Left ventricle myocardium inferior (tissue), 1 donor: ENCODE measurements at places on chromosomes 2 and 18.

DNA sequence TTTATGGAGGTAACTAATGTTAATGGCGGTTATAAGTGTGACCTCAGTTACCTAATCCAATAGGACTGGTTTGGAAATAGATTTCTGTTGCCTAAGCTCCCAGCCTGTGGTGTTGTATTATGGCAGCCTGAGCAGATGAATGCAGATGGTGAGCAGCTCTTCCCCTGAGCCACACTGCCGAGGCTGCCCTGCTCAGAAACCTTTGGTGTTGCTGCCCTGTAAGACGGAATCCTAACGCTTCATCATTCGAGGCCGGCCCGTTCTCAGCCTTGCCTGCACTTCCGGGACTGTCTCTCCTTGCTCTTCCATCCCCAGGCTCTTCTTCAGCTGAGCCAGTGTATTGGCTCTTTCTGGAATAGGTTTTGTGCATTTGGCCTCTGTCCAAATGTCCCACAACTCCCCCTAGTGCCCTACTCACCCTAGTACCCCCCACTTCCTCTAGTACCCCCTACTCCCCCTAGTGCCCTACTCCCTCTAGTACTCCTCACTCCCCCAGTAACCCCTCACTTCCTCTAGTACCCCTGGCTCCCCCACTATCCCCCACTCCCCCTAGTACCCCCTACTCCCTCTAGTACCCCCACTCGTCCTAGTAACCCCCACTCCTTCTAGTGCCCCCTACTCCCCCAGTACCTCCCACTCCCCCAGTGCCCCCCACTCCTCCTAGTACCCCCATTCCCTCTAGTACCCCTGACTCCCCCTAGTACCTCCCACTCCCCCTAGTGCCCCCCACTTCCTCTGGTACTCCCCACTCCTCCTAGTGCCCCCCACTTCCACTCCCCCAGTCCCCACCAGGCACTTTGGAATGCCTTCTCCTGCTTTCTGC is 106.0 kb upstream of the TAF1B start:
- no peaks in the 10 kb centered on the region for H3K36me3 ChIP-seq
- H3K4me3 ChIP-seq: no peak overlapping the region
- DNase-seq: no peak
- H3K27ac ChIP-seq: no peak overlapping the region
- H3K27me3 ChIP-seq: no peaks in the 10 kb centered on the region
- peaks cover 28% of the 10 kb centered on the region for H3K4me1 ChIP-seq

DNA sequence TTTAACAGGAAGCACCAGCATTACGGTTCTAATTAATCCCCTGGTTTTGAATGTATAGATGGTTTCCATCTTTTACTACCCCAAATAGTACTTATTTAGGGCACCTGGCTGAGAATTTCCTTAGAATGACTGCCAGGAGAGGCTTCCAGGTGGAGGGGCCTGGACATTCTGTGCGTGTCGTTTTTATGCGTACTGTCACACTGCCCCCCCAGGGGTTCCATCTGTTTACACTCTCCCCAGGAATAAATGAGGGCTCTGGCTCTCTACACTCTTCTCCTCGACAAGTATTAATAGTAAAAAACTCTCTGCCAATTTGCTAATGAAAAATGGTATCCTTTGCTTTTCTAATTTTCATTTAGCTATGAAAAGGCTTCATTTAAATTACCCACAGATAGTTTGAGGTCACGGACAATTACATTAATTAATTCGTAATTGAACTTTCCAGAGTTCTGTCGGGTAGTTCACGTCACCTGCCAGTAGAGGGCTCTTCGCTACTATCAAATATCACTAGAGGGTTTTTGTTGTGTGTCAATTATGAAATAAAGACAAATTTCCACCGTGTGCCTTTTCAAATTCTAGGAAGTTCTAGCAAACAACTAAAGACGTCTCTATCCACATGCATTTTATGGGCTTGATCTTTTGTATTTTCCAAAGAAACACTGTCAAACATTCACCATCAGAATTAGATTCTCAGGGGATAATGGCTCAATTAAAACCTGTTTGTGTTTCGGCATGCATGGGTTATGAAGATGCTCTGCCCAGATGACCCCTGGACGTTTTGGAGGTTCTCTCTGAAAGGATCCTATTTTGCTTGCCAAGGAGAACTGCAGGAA is 88.8 kb upstream of the ASB18 start:
- H3K27me3 ChIP-seq: no peaks in the 10 kb centered on the region
- DNase-seq: no peak
- H3K36me3 ChIP-seq: no peaks in the 10 kb centered on the region
- no peaks in the 10 kb centered on the region for H3K4me1 ChIP-seq
- H3K27ac ChIP-seq: no peak overlapping the region
- H3K4me3 ChIP-seq: no peak overlapping the region

GRCh38 chr18:8703781-8704301 is 1.5 kb upstream of the MTCL1 start:
- peaks cover 35% of the 10 kb centered on the region for H3K4me1 ChIP-seq
- H3K36me3 ChIP-seq: no peaks in the 10 kb centered on the region
- peaks cover 15% of the 10 kb centered on the region for H3K27me3 ChIP-seq
- peak overlapping the region; percentile 74 for H3K4me3 ChIP-seq

DNA sequence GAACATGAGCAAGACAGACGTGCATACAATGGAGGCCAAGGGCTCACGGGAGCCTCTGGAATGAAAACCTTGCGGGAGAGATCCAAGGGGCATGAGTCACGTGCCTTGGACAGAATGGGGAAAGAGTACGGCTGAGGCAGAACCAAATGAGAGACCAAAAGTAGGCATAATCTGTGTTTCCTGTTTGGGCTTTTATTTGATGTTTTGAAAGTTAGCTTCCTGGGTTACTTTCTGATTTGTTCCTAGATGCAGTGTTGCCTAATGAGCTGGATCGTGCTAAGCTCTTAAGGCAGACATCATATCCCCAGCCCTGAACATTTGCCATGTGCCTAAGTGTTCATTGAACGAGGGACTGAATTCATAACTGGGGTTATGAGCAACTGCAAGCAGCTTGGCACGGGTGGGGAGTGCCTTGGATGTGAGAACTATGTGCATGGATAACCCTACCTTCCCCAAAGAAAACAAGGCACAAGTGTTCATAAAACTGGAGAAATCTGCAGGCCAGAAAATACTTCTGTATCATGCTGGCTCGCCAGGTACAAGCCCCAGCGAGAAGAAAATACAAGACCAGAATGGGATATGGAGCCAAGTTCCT is 60.3 kb upstream of the RPL31 start:
- no peak overlapping the region for H3K4me3 ChIP-seq
- H3K27me3 ChIP-seq: no peaks in the 10 kb centered on the region
- no peak overlapping the region for H3K27ac ChIP-seq
- peaks cover 22% of the 10 kb centered on the region for H3K4me1 ChIP-seq
- peaks cover 18% of the 10 kb centered on the region for H3K36me3 ChIP-seq
- DNase-seq: no peak

- H3K4me3 ChIP-seq: peak within 1 kb of the TSS; percentile 67
- H3K36me3 ChIP-seq: no peaks in the 10 kb centered on the region
- DNase-seq: no peak
- H3K27me3 ChIP-seq: peaks cover 14% of the 10 kb centered on the region
Observed at GRCh38 chr2:223051693-223052289, at the start of gene KCNE4. TSS of gene KCNE4 (plus strand) at chr2:223052190. CDS start at chr2:223052831, 641 bp downstream.

DNA sequence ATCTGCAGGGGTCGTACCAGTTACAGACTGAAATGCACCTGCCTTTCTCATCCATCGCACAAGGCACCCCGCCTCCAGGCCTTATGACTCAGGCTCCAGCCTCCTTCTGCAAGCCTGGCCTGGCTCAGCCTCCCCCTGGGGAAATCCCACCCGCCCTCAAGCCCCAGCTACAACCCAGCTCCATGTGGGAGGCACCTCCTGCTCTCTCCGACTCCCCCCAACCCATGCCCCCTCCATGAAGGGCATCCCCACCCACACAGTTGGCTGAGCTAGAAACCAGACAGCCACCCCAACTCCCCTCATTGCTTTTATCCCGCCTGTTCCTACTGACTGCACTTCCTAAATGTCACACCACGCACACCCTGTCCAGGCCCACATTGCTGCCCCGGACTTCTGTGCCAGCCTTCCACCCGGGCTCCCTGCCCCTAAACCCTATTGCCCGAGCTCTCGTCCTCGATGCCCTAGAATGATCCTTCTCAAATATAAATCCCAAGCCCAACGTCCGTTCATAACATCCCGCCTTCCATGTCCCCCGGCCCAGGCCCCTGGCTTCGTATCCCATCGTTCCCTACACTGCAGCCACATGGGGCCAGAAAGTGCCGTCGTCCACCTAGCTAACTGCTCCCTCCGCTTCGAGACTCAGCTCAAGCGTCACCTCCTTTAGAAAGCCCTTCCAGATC is 9.9 kb downstream of the DNMT3A start:
- H3K4me3 ChIP-seq: no peak overlapping the region
- H3K27ac ChIP-seq: peak overlapping the region; percentile 70
- peaks cover 4% of the 10 kb centered on the region for H3K36me3 ChIP-seq
- peak; percentile 14 for DNase-seq
- no peaks in the 10 kb centered on the region for H3K27me3 ChIP-seq
- H3K4me1 ChIP-seq: peaks cover 89% of the 10 kb centered on the region

GRCh38 chr18:32803568-32803967 is 30.7 kb upstream of the KLHL14 start:
- H3K27ac ChIP-seq: no peak overlapping the region
- no peak for DNase-seq
- H3K36me3 ChIP-seq: no peaks in the 10 kb centered on the region
- H3K4me1 ChIP-seq: no peaks in the 10 kb centered on the region
